Activated T-helper 1 cell treated with anti-CD3 and anti-CD28 coated beads, Interleukin-12 subunit alpha, Interleukin-12 subunit beta, Interleukin-2, Interleukin-4 antibody, amounts not matched to agents 30 ng/mL and 10 ng/mL and 1 ng/mL, durations not matched to agents 14 hours and 24 hours and 36 hours (primary cell): ENCODE measurements at places on chromosomes 3 and 15. TPM values are rescaled to one million over a fixed set of nuclear protein-coding genes. Genes with fewer than 3 reads are reported as not detected.

ROPN1 gene
- not detected in 2 replicates for total RNA-seq

DNA sequence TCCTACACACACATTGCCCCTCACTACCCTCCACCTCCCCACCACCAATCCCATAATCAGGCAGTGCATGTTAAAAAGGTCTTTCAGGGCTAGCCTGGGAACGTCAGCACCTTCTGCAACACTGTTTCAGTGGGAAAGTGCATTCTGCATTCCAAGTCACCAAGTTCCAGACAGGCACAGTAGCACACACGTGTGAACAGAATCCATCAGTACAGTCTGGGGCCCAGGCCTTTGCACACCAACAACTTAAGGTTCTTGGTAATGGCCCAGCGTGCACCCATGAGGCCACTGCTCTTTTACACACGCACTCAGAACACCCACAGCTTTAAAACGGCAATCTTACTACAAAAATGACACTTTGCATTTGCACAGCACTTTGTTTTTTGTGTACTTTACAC, 1.2 kb downstream of the ANXA2 start:
- DNase-seq, result no peak

CHRNA5 gene
- total RNA-seq, result 6.4 and 10.3 TPM in 2 replicates

GOLGA6A gene
- total RNA-seq, result not detected in 2 replicates

DNA sequence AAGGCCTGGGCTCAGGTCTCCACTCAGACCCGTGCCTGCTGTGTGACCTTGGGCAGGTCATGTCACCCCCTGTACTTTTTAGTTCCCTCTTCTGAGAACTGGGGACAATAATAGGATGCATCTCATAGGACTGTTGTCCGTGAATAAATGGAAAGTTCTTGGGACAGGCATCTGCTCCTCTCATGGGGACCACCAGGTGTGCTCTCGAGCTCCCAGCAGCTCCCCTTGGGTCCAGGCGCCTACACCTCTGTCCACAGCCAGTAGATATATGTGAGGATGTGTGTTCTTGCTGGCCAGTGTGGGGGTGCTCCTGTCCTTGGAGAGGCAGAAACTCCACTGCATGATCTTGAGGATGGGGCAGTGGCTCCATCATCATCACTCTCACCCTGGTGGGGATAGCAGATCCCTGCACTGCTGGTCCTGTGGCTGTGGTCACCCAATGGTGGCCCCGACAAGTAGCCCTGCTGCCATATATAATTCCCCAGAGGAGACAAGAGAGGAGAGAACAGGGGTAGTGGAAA, 257.6 kb upstream of the TLE3 start:
- DNase-seq, result no peak

- DNase-seq, result no peak
These were observed 253 bp downstream of the IFT80 start for GRCh38 chr3:160398820-160399124.

DNA sequence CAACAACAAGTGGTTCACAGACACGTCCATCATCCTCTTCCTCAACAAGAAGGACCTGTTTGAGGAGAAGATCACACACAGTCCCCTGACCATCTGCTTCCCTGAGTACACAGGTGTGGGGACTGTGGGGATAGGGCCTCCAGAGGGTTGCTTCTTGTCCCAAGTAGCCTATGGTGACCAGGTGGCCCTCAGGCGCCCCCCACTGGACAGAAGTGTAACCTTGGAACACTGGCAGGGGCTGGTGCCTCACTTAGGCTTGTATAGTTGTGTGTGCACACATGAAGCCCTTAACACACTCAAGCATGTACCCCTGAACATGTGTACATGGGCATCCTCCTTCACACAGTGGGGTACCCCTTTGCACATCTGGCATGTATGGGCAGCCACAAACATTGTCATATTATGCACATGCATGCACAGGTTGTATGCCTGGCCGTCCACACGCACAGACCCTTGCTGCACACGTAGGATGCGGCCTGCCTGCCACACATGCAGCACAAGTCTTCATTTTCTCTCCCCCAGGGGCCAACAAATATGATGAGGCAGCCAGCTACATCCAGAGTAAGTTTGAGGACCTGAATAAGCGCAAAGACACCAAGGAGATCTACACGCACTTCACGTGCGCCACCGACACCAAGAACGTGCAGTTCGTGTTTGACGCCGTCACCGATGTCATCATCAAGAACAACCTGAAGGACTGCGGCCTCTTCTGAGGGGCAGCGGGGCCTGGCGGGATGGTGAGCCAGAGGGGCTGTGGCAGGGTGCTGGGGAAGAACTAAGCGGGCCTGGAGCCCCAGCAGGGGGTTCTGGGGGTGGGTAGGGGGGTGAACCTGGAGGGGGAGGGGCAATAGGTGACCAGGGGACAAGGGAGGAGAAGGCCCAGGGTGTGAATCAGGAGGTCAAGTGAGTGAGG, 11.7 kb upstream of the SEMA3B start:
- DNase-seq, result no peak

PLA2G4E gene
- total RNA-seq, result not detected in 2 replicates

IMPG2 gene
- total RNA-seq, result 0.05 and 0.13 TPM in 2 replicates

DNA sequence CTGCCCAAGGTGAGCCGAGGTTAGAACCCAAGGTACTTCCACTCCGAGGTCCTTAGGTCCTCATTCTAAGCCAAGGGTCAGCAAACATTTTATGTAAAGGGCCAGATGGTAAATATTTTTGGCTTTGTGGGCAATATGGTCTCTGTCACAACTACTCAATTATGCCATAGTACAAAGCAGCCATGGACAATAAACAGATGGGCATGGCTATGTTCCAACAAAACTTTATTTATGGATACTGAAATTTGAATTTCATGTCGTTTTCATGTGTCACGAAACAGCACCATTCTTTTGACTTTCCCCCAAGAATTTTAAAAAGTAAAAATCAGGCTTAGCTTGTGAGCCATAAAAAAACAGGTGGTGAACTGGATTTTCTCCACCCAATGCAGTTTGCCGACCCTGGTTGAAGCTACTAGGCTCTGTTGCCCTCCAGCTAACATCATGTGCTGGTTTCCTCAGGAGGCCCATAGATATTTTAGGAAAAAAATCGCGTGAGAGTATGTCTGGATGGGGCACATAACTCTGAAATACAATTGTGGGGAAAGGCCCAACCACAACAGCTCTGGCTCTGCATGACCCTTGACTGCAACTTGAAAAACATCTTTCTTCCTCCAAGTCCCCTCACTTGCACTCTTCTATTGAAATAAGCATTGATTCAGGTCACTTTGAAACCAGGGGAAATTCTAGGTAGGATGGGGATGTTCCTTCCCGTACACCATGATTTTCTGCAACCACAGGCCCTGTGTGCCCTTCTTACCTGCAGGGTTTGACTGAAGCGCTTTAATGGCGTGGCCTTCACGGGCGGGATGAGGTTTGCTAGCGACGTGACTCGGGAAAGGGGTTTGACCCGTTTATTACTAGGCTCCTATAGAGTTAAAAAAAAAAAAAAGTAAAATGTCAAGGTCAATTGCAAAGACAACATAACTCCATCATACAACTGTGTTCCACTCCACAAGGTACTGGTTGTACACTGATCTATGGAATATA, 28.5 kb downstream of the ARHGEF3 start:
- DNase-seq, result no peak

GRCh38 chr3:17110660-17111396, 226.1 kb downstream of the PLCL2 start:
- no peak for DNase-seq

DNA sequence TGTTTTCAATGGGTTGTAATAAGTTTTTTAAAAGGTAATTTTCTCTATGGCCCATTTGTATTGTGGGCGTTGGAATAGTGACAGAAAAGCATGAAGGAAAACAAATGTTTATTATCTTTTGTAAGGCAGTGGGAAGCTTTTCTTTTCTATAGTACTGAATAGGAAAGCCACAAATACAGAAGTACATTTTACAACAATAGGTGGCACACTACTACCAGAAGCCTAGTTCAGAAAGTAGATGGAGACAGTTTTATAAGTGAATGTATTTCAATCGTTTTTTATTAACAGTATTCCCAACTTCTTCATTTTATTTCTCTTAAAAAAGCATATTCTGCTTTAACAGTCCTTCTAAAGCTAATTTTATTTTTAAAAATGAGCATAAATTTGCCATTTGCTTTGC, 296.7 kb downstream of the PTPRG start:
- no peak for DNase-seq

DNA sequence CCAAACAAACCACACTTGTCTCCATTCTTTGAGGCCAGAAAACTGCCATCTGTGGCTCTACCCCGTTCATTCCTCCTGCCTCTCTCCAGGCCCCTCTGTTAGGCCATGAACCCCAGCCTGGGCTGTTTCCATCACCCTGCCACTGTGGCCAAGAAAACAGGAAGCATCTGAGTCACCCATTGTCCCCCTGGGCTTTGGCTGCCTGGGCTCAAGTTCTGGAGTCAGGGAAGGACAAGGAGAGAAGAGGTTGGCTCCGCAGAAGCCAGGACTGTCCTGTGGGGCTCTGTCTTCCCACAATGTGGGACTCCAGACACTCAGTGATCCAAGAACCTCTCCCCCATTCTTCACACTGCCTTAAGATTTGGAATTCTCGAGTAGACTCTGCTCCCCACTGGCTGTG, 14.8 kb upstream of the LCTL start:
- DNase-seq, result no peak
